ENCODE measurements at places on chromosomes 1 and 21.

DNA sequence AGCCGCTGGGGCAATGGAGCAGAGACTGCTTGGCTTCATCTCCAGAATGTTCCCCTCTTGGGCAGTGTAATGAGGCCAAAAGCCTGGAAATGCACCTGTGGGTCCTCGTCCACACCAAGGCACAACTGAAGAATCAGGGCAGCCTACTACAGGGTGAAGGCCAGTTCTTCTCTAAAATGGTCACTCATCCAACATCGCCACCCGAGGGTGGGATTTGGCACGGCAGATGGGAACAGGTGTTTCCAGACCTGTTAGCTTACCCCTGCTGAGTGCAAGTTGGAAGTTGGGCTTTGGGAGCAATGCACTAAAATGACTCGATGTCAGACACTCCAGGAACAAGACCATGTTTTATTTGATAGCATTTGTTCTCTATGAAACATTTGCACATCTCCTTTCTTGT, 543.7 kb downstream of the NPHP4 start:
- DNase-seq = no peak

- peak; percentile 81 for DNase-seq
Observed at GRCh38 chr1:84944767-84945486, 51.9 kb upstream of the LPAR3 start.

GRCh38 chr1:23742670-23743286, 493 bp upstream of the ELOA start:
- peak; percentile 17 for DNase-seq

DNA sequence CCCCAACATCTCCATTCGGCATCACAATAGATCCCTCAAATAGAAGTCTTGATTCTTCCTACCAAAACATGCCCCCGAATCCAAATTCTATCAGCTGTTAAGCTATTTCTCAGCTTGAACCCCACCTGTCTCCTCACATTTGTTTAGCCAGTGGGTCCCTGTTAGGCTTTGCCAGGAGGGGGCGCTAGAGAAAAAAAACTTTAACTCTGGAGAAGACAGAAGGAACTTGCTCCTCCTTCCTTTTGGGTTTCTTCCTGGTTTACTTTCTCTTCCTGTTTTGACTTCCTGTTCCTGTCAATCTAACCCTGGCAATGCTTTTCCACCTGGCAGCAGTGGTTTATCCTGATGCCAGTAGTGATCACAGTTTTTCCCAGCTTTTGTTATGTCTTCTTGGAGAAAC, 95.6 kb upstream of the KCNK1 start:
- DNase-seq = peak; percentile 54

DNA sequence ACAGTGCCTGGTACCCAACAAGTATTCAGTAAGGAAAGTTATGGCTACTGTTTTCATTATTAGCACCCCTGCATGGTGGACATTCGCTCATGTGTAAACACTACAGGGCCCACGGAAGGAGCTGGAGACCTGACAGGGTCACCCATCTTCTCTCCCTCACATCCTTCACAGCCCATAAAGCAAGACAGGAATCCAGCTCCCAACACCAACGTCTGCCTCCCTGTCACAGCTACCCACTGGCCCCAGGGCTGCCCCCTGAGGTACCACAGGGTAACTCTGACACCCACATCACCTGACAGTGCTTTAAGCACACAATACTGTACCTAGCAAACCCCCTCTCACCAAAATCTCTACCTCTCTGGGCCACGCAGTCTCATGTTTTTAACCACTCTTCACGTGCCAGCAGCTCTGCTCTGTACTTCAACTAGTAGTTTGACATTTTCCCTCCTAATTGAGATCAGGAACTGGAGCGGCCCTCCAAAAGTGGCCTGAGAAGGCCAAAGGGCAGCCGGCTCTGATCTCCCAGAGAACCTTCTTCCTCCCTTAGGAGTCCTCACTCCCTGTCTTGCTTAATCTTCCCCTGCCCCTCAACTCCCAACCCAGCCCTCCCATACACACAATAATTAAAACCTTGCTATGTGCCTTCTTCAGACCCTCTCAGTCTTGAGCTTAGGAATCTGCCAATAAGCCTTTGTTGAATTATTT, 76.8 kb downstream of the CD34 start:
- DNase-seq = no peak

DNA sequence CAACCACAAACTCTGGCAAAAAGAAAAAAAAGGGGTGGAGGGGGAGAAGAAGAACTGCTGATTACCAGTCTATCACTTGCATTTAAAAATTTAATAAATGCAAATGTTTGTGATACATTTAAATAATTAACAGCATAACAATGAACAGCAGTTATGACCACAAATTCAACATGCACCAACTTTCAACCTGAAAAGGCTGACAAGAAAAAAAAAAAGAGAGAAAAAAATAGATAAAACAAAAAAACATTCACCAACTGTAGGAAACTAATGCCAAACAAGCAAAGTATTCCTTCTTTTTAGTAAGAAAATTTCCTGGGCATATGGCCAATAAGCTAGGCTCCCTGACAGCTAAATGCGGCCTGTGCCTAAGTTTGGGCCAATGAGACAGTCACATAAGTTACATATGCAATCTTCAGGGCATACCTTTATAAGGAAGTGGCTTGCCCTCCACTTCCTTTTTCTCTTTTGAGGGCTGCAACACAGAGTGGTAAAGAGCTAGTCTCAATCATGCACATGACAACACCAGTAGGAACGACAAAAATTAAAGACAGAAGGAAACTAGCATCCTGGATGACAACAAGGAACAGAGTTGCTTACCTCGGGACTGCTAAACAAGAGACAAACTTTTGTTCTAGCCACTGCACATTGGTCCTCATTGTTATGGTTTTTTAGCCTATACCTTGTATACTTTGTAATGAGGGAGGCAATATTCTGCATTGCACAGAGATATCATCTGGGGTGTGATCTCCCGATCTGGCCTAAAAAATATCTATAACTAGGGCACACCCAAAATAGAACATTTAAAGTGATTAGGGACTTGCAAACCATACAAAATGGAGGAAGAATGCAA, 24.2 kb upstream of the PHTF1 start:
- peak; percentile 12 for DNase-seq

Measured in mammary epithelial cell (primary cell).